Naive thymus-derived CD4-positive, alpha-beta T cell (primary cell): ENCODE measurements at places on chromosomes 5 and 9. TPM values are rescaled to one million over a fixed set of nuclear protein-coding genes. Genes with fewer than 3 reads are reported as not detected.

The SLC6A19 gene
- not detected for total RNA-seq

GRCh38 chr5:67732921-67733320, 482.6 kb upstream of the PIK3R1 start:
- no peak for DNase-seq

DNA sequence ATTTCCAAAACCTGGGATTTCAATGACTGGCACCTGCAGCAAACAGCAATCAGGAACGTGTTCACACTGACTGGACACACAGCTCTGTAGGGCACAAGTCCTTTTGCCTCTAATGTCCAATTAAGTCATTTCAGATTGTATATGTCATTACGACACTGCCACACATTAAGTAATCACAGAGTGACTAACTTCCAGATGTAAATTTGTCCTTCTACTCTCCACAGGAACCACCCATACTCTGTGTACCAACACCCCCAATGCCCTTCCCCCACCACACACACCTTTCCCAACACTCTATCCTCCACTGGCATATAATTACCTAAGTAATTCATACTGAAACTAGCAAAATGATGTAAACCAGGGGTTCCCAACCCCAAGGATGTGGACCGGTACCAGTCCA, 30.5 kb downstream of the LARS1 start:
- DNase-seq: no peak

DNA sequence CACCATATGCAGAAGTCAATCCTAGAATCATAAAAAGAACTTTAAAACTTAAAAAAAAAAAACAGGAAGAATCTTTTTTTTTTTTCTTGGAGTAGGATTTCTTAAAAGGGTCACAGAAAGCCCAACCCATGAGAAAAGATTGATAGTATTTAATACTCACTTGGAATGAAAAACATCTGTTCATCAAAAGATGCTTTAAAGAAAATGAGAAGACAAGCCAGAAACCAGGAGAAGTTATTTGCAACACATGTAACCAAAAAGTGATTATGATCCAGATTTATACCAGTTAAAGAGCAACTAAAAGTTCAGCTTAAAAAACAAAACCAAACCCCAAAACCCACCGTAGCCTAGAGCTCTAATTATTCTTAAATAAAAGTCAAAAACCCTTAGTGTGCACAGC, 69.3 kb downstream of the TLE4 start:
- no peak for DNase-seq

DNA sequence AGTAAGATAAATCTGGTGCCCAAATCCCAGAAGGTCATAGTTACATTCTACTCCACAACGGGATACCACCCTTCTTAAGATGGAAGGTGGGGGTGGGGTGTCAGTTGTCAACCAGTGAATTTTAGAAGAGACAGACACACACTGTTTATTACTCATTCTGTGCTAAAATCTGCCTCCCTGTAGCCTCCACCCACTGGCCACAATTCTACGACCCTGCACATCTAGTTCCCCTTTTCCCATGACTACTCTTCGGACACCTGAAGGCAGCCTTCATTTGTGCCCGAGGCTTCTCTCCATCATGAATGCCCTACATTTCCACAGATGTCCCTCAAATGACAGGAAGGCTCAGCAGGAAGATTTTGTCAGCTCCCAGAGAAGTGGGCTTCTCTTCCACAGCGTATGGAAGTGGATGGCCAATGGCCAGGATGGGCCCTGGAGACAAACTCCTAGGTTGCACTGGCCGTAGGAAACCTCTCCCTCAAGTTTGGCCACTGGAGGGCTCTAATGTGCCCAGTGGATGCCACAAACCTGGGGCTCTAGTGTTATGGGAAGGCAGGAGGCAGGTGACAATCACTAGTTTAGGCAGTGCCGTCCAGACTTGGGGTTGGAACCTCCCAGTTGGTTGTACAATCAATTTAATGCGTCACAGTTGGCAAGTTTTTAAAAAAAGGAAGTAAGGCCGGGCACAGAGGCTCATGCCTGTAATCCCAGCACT, 46.6 kb downstream of the PTPN3 start:
- DNase-seq: no peak

GRCh38 chr5:6712142-6712576, 1.1 kb upstream of the TENT4A start:
- peak; percentile 36 for DNase-seq

The AFAP1L1 gene
- not detected for total RNA-seq

DNA sequence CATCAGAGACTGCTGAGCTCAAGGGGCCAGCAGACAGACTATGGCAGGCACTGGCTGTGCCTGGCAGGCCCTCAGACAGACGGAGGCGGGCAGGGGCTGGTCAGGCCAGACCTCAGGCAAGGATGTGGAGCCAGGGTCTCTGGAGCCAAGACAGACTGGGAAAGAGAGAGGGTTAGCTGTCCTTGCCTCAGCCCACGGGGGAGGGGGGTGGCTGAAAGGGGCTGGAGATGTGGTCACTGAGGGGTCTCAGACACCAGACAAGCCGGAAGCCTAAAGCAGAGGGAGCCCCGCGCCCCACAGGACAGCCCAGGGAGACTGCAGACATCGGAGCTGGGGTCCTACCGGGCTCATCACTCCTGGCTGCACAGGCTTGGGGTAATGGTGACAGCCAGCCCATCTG, 141.2 kb upstream of the FOXD4L5 start:
- no peak for DNase-seq

The PCDHA12 gene
- not detected for total RNA-seq

The NUTM2G gene
- total RNA-seq: not detected

GRCh38 chr9:133709015-133709611, 29.0 kb downstream of the SARDH start:
- peak; percentile 79 for DNase-seq
